ENCODE measurements at places on chromosomes 11 and 22.

DNA sequence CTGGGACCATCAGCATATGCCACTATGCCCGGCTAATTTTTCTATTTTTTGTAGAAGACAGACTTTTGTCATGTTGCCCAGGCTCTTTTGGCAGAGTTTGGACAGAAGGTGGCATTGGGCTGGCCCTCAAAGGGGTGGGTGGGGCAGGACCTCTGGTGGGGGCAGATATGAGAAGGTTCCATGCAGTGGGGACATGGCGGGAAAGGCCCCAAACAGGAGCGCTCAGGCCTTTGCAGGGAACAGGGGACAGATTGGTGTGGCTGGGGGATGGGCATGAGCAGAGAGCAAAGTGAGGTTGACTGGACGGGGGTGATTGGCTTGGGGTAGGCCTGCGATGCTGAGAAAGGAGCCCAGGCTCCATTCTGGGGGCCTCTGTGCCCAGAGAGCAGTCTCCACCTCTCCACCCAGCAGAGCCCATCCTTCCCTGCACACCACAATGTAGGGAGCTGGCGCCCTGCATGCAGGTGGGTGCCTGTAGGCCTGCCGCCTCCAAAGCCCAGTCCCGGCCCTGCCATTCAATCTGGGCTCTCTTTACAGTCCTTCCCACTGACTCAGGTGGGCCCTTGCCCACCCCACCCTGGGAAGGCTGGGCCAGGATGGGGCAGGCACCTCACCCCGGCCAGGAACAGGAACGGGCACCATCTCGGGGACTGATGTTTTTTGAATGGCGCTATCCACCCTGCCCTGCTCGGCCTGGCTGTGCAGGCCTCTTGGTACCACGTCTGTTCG lies 98.7 kb downstream of the MORC2 start:
- DNase-seq, result no peak

DNA sequence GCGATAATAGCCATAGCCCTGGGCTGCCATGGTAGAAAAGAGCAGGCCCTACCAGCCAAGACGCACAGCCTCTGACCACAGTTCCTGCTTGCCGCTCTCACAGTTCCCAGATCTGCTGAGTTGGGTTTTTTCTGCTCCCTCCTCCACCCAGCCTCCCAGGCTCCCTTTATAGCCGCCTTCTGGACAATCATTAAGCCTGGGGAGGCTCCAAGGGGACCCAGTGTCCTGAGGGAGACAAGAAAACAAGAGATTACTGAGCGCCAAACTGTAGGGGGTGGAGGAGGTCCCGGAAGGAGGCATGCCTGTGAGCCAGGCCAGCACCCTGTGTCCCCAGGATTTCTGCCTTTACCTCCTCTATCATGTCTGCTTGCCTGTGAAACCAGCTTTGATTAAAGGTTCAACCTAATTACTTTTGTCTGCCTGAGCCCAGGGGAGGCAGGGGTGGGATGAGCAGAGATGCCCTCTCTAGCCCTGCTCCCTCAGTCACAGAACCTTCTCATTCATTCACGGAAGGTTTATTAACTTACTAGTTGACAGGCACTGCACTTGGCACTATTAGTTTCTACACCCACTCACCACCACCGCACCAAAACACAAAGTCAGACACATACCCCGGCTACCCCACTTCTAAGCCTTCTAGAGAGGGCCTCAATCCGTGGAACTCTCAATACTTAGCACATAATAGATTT lies 1.2 kb downstream of the SLC37A4 start:
- DNase-seq, result no peak

DNA sequence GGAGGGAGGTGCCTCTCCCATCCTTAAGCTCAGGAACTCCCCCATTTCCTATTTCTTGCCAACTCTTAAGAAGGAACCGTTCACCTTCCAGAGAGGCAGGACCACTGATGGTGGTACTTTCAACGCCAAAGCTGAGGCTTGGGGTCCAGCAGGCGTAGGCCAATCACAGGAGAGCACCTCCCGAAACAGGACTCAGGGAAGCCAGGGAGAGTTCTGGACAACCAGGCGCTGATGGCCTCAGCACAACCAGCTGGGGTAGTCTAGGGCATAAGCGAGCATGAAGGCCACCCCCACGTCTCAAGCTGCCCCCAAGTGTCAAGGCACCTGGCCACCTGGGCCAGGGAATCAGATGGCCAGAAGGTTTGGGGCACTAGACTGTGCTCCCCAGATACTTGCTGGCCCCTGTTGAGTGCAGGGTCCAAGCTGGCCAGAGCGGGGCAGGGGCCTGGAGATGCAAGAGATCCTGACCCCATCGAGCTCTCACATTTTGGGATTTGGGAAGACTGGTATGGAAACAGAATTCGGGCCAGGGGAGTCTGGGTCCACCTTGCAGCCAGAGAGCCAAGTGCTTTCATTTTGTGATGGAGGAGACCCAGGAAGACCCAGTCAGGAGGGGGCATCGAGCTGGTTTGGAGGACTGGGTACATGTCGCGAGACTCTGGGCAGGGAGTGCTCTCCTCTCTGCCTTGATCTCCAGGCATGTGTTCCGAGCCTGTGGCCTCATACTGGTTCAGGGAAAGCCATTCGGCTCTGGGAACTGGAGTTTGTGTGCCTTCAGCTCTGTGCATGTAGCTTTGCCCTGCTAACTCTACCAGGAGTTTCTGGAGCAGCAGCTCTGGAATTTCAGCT lies 926 bp downstream of the CD6 start:
- DNase-seq, result no peak

DNA sequence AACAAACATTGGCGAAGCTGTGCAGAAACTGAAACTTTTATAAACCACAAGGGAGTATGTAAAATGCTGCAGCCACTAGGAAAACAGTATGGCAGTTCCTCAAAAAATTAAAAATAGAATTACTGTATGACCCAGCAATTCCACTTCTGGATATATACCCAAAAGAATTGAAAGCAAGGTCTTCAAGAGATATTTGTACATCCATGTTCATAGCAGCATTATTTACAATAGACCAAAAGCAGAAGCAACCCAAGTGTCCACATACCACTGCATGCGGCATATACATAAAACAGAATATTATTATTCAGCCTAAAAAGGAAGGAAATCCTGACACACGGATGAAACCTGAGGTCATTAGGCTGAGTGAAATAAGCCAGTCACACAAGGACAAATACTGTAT lies 85.8 kb downstream of the RELT start:
- DNase-seq, result no peak

- no peak for DNase-seq
Measured at GRCh38 chr22:43481568-43482317, 69.9 kb downstream of the MPPED1 start.

DNA sequence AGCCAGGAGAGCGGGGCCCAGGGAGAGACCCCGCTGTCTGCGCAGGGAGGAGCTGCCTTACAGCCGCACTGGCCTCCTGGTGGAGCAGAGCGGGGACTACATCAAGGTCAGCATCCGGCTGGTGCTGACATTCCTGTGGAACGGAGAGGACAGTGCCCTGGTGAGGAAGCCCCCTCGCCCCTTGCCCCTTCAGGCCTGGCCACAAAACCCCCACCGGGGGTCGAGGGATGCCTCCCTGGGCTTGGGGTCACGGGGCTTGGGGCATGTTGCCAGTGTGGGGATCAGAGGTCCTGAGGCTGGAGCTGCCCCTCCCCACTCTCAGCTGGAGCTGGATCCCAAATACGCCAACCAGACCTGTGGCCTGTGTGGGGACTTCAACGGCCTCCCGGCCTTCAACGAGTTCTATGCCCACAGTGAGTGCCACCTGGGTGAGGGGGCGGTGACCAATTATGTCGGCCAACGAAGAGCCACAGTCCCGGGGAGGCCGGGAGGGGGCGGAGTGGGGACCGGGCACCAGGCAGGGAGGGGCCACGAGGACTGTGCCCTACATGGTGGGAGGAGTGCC lies 4.2 kb downstream of the MUC5B start:
- no peak for DNase-seq

DNA sequence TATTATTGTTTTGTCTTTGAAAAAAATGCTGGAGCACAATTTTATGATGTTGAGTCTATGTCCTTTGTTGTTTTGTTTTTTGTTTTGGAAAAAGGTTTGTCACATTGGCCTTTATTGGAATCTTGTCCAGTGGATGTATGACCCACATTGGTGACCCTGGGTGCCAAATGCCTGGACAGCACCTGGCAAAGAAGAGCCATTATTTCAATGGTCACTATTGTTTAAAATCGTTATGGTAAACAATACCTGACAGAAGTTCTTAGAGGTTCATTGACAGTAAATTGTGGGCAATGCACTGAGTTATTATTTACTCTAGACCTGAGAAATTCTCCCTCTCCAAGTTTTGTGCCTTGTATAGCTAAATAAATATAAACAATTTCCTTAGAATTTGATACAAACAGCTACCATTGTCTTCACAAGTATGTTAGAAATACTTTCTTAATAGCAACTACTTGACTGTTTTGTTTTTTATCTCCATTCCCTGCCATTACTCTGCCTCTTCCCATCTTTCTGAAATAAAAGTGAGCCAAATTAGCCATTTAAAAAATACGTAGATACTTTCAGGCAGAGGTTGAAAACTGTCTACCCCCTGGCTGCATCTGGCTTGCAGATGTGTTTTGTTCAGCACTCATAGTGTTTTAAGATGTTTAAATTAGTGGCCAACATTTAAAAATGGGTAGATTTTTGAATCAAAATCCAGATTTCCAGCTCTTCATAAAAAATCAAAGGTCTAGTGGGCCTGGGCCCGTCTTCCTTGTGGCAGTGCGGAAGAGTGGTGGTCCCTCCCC lies 39.9 kb downstream of the BMAL1 start:
- DNase-seq, result no peak

GRCh38 chr11:66051371-66051765 lies 796 bp upstream of the SF3B2 start:
- no peak for DNase-seq

- no peak for DNase-seq
Measured at GRCh38 chr11:102115557-102115956, 5.3 kb downstream of the YAP1 start.

GRCh38 chr11:100890789-100891188 lies 203.7 kb downstream of the ARHGAP42 start:
- no peak for DNase-seq

GRCh38 chr11:74233683-74234082 lies 62.6 kb downstream of the PPME1 start:
- no peak for DNase-seq

GRCh38 chr11:102810950-102811660 lies 13.1 kb upstream of the MMP1 start:
- DNase-seq, result peak; percentile 15

- no peak for DNase-seq
Measured at GRCh38 chr22:43344520-43344787, 1.3 kb upstream of the SCUBE1 start.

- DNase-seq, result no peak
Measured at GRCh38 chr22:17853073-17853472, 78.8 kb upstream of the BID start.

GRCh38 chr11:57425565-57426438 lies 1.1 kb downstream of the SLC43A3 start:
- DNase-seq, result no peak

- peak; percentile 8 for DNase-seq
Measured at GRCh38 chr11:124167826-124168231, 15.3 kb upstream of the OR10D3 start.
